ENCODE measurements at places on chromosomes 2 and 18.

- DNase-seq, result no peak
These were observed 7.5 kb downstream of the CCBE1 start for GRCh38 chr18:59689756-59690155.

DNA sequence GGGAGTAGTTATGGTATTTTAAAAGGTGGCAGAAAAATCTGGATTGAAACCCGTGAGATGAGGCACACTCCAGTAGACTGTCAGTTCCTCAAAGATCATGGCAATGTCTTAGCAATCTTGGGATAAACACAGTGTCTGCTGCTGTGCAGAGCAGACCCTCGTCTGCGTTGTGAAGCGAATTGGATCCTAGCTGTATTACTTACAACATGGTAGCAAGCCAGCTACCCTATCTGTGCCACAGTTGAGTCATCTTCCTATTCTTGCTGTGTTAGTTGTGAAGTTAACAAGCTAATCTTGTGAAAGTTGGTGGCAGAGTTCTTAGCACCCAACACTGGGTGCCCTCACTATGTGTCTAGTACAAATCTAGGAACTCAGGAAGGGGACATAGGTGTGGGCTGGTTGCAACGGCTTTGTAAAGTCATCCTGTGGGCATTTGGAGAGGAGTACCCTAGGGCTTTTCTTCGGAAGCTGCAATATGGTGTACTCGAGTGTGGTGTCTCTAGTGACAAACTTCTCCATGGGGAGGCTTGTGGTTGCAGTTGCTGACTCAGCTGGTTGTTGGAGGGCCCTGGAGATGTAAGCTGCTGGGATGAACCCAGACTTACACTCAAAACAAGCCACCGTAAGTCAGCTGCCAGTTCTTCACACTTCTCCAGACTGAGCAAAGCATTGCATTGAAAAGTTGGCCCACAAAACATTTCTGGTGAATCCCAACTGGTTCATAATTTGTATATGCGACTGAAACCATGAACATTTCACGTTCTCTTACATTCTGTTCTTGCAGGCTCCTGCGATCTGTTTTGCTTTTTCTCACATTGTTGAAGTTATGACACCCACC lies 61.5 kb downstream of the ADCYAP1 start:
- DNase-seq, result no peak

- peak; percentile 2 for DNase-seq
These were observed 155.4 kb upstream of the SLC35G4 start for GRCh38 chr18:11454040-11454439.

DNA sequence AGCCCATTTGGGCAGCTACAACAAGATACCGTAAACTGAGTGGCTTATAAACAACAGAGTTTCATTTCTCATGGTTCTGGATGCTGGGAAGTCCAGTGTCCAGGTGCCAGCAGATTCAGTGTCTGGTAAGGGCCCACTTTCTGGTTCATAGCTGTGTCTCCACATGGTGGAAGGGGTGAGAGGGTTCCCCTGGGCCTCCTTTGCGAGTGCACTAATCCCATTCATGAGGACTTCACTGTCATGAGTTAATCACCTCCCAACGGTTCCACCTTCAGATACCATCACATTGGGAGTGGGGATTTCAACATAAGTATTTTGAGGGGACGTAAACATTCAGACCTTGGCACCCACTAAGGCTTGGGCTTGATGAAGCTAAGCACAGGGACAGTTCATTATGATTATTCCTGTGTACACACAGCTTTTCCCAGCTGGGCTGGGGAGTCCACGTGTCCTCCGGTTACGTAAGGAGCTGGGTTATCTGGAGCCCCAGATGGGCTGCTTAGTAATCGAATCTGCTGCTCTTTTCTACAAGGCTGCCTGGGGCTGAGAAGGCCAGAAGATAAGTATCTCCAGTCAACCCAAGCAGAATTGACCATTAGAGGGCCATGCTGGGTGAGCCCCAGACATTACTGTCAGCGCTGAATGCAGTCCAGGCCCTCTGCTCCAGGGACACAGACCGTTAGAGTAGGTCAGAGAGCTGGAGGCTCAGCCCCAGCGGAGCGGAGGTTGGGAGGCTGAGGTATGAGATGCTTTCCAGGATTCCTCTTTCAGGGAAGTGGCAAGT lies 42.7 kb downstream of the EPAS1 start:
- DNase-seq, result no peak

- DNase-seq, result no peak
These were observed 28.7 kb upstream of the SLC25A52 start for GRCh38 chr18:31789409-31789808.

DNA sequence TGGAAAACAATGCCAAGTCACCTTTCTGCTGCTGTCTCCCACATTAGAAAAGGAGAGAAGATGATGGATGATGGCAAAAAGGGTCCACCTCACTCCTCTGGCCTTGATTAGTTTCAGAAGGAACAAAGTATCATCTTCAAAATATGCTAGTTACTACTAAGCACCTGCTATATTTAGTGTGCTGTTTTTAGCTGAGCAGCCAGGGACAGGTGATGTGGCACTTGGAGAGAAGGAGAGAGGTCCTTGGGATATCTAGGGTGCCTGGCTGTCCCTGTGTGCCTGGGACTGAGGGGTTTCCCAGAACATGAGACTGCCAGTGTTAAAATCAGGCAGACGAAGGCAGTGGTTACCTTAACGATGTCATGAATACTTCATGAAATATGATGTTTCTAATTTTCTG lies 235.5 kb upstream of the NT5C1B start:
- no peak for DNase-seq

DNA sequence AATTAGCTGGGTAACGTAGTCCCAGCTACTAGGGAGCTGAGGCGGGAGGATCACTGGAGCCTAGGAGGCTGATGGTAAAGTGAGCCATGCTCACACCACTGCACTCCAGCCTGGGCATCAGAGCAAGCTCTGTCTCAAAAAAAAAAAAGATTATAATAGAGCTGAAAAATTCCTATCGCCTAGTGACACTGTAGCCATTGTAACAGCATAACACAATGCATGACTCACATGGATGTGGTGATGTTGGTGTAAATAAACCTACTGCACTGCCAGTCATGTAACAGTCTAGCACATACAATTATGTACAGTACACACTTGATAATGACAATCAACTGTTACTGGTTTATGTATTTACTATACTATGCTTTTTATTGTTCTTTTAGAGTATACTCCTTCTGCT lies 39.6 kb downstream of the MGAT4A start:
- peak; percentile 24 for DNase-seq

DNA sequence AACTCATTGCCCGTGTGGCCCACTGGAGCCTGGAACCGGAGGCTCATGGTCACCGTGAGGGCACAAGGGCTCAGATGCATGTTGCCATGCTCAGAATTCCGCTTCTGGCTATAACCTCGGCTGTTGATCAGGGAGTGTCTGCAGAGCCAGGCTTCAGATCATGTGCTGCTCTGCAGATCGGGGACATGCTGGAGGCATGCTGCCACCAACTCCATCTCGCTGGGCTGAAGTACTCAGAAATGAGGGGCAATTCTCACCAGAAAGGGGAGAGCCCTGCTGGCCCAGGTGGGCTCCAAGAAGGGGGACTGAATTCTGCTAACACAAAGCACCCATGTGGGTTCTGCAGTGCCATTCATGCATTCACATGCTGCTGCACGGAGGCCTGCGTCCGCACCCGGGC lies 269.2 kb upstream of the PXDN start:
- DNase-seq, result no peak

DNA sequence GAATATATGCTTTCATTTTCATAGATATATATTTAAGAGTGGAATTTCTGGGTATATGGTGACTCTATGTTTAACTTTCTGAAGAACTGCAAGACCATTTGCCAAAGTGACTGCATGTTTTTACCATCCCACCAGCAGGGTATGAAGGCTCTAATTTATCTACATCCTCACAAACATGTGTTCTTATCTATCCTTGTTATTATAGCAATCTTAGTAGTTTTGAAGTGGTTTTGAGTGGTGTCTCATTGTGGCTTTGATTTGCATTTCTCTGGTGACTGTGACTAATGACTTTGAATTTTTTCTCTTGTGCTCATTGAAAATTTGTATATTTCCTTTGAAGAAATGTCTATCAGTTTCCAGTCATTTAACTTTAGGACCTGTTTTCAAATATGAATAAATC lies 310.2 kb upstream of the NRP2 start:
- no peak for DNase-seq

DNA sequence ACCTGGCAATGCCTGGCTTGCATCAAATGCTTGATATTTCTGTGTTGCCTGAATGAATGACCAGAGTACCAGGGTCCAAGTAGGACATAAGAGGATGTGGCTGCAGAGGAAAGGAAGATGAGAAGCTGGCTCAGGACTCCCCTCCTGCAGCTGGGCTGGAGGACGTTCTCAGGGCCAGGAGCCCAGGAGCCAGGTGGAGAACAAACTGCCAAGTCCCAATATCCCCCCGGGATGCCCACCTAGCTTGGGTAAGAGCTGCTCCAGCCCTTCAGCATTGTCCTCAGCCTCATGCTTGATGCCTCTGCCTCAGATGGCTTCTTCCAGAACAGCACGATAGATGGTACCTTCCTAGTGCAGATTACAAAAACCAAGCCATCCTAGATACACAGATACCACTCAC lies 8.6 kb upstream of the ATP6V1B1 start:
- no peak for DNase-seq

DNA sequence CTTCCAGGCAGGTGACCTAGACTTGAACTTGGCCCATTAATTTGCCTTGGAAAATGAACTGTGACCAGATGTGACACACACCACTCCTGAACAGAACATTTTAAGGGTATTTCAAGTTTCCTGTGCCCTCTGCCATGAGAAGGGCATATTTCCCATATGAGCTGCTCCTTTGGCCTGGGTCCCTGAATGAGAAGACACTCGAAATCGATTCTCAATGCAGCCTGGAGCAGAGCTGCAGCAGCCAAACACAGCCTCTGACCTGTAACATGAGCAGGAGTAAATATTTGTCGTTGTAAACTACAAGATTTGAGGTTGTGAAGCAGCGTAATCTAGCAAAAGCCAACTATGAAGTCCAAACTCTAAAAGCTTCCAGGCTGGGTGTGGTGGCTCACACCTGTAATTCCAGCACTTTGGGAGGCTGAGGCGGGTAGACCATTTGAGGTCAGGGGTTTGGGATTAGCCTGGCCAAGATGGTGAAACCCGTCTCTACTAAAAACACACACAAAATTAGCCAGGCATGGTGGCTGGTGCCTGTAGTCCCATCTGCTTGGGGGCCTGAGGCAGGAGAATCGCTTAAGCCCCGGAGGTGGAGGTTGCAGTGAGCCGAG lies 30.1 kb upstream of the SOS1 start:
- DNase-seq, result no peak

GRCh38 chr2:105220604-105221003 lies 20.9 kb upstream of the GPR45 start:
- DNase-seq, result no peak

GRCh38 chr2:5250482-5250881 lies 441.7 kb upstream of the SOX11 start:
- DNase-seq, result no peak

DNA sequence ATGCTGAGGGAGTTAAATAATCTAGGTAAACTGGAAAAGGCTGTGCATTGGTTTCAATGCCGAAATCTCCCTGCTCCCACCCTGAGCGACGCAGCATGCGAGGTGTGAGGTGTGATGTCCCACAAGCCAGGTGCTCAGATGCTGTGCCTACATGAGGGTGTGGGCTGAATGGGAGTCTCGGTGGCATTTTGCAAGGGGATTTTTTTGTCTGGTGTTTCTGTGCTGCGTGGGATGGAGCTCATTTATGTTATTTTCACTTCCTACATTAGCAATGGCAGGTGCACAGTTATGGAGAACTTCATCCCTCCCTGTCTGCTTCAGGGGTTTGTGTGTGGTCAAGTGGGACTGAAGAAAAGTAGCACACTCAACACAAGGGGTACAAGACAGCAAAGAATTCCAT lies 110.2 kb upstream of the CCDC68 start:
- no peak for DNase-seq

DNA sequence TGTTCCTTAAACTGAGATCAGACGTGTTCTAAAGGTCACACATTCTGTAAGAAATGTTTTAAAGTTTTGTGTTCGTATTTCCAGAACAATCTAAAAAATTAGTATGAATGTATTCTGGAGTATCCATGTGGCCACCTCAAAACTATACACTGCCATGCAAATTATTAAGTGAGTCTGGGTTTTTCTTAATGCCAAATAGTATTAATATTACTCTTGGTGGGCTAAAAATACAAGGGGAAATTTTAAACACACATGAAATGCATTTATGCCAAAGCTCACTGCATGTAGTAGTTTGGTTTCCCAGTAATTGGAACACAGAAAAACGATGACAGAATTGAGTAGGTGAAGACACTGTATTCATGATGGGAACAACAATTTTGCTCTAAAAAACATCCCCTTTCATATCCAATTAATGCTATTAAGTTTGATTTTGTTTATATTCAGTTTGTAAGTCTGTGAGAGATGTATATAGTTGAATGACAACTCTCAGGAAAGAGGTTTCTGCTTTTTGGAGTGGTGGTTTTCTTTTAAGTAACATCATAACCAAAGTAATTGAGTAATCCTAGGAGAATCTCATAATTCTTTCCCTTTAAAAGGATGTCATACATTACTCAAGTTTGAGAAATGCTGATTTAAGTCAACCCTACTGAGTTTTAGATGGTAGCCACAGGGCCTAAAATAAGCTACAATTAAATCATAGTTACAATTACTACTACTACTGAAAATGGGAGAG lies 75.7 kb upstream of the CDCA7 start:
- DNase-seq, result no peak

DNA sequence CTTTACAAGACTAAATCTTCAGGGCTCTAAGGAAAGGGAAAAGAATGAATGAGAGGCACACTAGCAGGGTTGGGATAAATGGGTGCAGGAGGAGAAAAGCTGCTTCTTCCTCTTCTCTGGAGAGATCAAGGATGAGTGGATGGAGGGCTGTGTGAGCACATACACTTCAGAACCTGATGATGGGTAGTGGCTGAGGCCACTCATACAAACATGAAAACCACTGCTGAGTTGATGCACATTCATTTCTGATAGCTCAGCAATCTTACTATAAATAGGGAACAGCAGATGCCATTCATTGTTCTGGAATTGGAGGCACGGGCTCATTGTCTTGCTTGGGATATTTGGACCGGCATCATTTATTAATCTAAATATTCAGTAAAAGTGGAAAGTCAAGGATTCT lies 152.4 kb upstream of the KCTD1 start:
- DNase-seq, result no peak

- no peak for DNase-seq
These were observed 92.3 kb downstream of the STK39 start for GRCh38 chr2:168155046-168155445.

DNA sequence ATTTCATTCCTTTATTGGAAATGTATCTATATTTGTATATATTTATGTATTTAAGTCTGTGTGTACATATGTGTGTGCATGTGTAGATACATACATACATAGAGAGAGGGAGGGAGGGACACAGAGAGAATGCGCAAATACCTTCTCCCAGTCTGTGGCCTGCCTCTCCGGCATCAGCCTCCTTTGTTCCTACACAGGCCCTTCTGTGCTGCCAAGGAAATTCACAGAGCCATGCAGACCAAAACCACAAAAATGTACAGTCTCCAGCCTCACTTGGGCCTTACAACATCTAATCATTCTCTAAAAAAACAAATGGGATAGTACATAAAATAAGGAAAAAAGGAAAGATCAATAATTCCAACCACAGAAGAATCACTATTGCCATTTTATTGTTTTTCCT lies 8.8 kb upstream of the CRACDL start:
- DNase-seq, result peak; percentile 32

GRCh38 chr2:47783486-47784351 lies 774 bp downstream of the MSH6 start:
- DNase-seq, result peak; percentile 77

- no peak for DNase-seq
These were observed 3.3 kb upstream of the ABCA12 start for GRCh38 chr2:215141706-215142105.
